Natural killer cell treated with Interleukin-12 subunit alpha and Interleukin-12 subunit beta and Interleukin-15 and Interleukin-18, amount 100 ng/mL, for 72 hours (primary cell): ENCODE measurements at places on chromosomes 2 and 18.

DNA sequence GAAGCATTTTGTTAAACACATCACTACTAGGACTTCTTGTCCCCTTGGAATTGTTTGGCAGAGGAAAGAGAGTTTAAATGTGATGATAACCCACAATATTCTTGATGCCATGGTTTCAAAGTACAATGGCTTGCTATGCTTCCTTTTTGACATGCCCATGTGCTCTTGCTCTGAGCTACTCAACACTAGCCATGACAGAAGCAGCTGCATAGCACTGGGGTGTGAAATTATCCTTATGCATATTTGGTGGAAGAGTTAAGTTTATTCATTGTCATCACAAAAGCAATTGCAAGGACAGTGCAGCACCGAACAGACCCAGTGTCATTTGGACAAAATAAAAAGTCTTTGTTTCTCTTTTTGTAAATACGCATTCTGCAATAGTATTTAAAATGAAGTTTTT lies 209.9 kb upstream of the CDH20 start:
- no peak for DNase-seq
- no peaks in the 10 kb centered on the region for H3K36me3 ChIP-seq
- H3K4me1 ChIP-seq = no peaks in the 10 kb centered on the region

- no peak overlapping the region for H3K4me3 ChIP-seq
- H3K36me3 ChIP-seq = no peaks in the 10 kb centered on the region
- peaks cover 51% of the 10 kb centered on the region for H3K27me3 ChIP-seq
- H3K27ac ChIP-seq = no peak overlapping the region
Measured at GRCh38 chr2:127421116-127421800, 3.0 kb downstream of the PROC start.

DNA sequence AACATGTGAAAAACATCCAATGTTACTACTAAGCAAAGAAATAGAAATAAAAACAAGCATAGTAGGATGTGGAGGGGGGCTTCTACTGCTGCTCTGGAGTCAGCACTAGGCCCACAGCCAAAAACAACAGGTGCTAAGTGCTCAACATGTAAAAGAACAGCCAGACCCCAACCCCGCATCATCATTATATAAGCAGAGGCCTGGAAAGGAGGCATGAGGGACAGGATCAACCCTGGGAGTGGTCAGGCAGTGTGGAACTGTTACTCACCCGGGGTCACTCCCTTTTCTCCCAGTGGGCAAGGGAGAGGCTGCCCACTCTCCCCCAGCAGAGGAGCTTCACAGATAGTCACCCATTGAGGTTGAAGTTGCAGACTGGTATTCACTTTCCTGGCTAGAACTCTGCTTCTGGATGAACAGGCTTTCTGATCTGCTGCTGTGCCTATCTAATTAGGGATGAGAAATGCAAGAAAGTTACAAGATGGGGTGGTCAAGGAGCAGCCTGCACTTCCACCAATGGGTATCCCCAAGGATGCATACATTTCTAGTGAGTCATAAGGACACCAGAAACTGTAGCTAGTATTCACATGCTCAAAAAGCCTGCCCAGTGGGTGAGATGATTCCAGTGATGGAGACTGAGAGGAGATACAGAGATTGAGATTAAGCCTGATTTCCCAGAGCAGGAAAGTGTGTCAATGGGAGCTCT lies 480.1 kb upstream of the TCF4 start:
- peaks cover 2% of the 10 kb centered on the region for H3K27me3 ChIP-seq
- H3K27ac ChIP-seq = no peak overlapping the region
- no peaks in the 10 kb centered on the region for H3K4me1 ChIP-seq
- no peaks in the 10 kb centered on the region for H3K36me3 ChIP-seq

GRCh38 chr2:239721991-239722759 lies 303.0 kb downstream of the NDUFA10 start:
- H3K27me3 ChIP-seq = no peaks in the 10 kb centered on the region
- DNase-seq = no peak
- H3K36me3 ChIP-seq = no peaks in the 10 kb centered on the region

DNA sequence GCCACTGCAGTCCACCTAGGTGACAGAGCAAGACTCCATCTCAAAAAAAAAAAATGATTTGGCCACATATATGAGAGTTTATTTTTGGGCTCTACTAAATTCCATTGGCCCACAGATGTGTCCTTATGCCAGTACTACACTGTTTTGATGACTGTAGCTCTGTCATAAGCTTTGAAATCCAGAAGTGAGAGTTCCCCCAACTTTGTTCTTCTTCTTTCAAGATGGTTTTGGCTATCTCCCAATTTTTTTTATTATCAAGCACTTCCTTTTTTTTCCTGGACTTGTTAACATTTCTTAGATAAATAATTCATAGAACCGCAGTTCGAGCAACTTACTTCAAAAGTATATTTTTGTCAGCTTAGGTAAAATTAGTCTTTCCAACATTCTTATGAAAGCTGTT lies 96.9 kb downstream of the TSHZ1 start:
- no peak overlapping the region for H3K27ac ChIP-seq
- peaks cover 36% of the 10 kb centered on the region for H3K27me3 ChIP-seq
- DNase-seq = no peak
- H3K4me3 ChIP-seq = no peak overlapping the region
- peaks cover 10% of the 10 kb centered on the region for H3K4me1 ChIP-seq

- no peak overlapping the region for H3K27ac ChIP-seq
- no peaks in the 10 kb centered on the region for H3K36me3 ChIP-seq
- H3K4me1 ChIP-seq = no peaks in the 10 kb centered on the region
- H3K27me3 ChIP-seq = peaks cover 1% of the 10 kb centered on the region
- DNase-seq = no peak
Measured at GRCh38 chr18:36522509-36522908, 225.0 kb downstream of the FHOD3 start.
